Activated T-helper 1 cell treated with anti-CD3 and anti-CD28 coated beads, Interleukin-2, amount 50 U/mL, for 16 hours (primary cell): ENCODE measurements at places on chromosomes 1 and 21.

GRCh38 chr1:86015375-86015774 lies 141.2 kb downstream of the COL24A1 start:
- DNase-seq = no peak

GRCh38 chr1:162147760-162148159 lies 78.3 kb downstream of the NOS1AP start:
- no peak for DNase-seq

- DNase-seq = no peak
Observed at GRCh38 chr21:39663742-39664492, 51.2 kb downstream of the B3GALT5 start.

- DNase-seq = no peak
Observed at GRCh38 chr21:44749116-44749758, 37.9 kb upstream of the TSPEAR start.

GRCh38 chr1:70892930-70893329 lies 154.7 kb downstream of the PTGER3 start:
- no peak for DNase-seq

DNA sequence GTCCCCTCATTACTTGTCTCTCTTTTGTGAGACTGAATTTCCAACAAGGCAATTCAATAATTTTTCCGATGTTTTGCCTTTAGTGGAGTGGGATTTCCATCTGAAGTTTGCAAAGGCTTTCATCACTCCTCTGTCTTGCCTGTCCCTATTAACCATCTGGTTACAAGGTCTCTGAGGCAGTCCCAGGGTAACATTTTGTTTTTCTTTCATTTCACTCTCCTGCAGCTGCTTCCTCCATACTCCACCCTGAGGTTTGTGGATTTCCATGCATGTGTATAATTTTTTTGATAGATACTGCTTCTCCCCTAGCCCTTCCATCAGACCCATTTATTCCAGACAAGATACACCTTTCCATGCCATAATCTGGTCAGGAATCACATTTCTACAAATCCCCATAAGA lies 366.8 kb downstream of the PTBP2 start:
- no peak for DNase-seq

DNA sequence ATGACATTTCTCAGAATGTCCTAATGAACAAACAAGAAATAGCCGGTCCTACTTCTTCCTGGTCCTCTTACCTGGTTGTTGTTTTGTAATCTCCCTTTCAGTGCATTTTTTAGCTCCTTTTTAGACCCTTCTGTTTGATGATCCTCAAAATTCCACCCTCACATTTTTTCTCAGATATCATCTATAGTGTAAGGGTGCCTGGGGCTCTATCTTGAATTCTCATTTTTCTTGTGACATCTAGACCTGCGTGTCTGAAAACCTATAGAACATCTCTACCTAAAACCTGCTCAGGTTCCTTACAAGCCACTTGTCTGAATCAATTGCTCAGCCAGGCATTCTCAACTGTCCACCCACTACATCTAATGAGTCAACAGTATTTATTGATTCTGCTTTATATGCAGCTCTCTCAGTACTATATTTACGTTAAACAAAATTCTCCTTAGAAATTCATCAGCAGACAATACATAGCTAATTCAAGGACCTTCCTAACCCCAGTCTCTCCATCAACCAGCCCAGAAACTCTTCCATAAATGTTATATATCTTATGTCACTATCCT lies 36.5 kb upstream of the USH2A start:
- DNase-seq = no peak

DNA sequence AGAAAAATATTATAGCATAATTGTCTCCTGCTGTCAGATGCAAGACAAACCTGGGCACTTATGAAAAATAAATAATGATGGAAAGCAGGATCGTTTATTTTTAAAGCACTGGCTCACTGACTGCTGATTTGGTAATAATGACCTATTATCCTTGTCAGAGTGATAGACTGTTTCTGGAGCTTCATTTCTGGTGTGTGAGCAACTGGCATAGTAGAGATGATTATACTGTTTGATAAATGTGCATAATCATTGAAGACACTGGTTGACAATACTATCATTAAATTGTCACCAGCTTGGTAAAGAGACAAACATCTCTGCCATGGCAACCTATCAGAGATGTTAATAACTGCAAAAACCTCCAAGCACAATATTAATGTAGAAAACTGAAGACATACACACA lies 179.9 kb upstream of the ZNF644 start:
- DNase-seq = no peak

DNA sequence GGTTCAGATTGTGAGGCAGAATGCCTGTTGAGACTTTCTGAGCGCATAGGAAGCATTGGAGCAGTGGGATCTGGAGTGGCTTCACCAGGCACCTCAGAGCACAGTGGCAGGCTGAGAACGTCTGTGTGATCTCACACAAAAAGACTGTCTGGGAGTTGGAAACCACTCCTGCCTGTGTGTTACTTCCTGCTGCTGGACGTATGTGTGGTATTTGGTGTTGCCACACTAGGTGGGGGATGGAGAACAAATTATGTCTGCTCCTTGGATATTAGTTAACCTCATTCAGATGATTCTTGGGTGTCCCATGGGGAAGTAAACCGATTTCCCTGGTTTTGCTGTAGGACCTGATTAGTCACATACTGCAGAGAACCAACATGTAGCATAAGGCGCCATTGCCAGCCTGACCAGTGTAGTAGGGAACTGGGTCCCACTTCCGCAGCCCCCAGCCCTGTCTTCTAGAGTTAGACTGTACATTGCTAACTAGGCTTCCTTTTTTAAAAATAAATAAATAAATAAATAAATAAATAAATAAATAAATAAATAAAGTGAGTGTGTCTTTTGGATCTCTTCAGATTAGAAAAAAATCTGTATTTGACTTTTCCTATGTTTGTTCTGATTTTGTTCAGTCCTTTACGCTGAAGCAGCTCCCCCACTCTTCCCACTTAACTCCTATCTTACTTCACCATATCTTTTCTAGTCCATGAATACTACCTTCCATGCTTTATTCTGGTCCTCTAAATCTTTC lies 26.9 kb downstream of the UCK2 start:
- no peak for DNase-seq

DNA sequence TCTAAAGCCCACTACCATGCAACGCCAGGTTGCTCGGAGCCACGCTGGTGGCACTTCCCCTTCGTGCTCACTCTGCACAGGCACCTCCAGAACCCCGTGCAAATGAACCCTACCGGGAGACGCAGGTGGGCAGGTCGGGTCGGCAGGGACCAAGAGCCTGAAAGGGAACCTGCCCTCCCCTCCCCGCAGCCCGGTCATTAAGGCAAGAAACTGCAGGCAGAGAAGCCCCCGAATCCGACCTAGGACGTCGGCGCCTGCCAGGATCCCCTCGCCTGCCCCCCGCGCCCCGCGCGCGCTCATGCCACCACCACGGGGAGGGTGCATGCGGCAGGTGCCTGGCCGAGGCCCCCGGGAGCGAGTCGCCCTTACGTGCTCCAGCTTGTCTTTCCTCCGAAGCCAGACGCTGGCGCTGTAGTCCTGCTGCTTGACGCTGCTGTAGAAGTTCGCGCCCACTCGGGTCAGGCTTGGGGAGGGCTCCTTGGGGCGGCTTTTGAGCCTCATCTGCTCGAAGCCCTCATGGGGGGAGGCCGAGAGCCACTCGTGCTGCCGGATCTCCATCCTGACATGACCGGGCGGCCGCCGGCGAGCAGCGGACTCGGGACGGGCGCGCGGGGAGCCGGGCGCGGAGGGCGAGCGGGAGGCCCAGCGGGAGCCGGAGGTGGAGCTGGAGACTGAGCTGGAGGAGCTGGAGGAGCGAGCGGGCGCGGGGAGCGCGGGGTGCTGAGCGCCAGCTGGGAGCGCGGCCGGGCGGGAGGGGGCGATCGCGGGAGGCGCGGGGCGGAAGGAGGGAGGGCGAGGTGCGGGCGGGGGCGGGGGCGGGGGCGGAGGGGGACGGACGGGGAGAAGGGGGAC lies 552 bp downstream of the PLD5 start:
- DNase-seq = no peak

GRCh38 chr1:1421907-1422464 lies 910 bp upstream of the ANKRD65 start:
- DNase-seq = no peak
